ENCODE measurements at places on chromosomes 5 and 9.

DNA sequence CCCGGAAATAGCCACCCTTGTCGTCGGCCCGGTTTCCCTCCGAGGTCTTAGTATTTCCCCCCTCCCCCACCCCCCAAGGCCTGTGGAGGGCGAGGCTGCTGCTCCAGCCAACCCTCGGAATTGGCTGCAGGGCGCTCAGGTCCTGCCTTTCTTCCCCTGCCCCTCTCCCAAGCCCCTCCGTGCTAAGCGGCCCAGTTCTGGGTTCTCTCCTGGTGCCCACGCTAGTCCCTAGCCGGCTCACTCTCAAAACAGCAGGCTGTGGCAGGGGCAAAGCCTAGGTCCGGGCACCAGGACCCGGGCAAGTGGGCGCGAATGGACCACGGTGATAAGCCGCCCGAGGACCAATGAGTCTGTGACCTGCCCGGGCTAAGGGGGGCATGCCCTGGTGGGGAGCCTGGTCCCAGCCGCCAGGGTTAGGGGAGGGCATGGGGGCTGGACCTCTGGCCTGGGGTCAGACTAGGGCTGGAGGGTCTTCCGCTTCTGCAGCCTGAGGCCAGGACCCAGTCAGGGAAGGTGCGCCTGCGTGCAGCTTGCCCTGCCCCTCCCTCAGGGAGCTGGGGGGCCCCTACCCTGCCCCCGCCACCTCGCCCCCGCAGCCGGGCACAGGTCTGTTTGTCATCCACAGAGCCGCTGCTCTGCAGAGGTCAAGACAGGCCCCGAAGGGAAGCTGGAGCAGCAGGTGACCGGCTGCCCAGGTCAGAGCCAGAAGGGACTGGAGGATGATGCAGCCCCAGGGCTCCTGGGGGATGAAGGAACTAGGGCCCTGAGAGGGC is 5.0 kb upstream of the IRX4 start:
- no peak for DNase-seq

DNA sequence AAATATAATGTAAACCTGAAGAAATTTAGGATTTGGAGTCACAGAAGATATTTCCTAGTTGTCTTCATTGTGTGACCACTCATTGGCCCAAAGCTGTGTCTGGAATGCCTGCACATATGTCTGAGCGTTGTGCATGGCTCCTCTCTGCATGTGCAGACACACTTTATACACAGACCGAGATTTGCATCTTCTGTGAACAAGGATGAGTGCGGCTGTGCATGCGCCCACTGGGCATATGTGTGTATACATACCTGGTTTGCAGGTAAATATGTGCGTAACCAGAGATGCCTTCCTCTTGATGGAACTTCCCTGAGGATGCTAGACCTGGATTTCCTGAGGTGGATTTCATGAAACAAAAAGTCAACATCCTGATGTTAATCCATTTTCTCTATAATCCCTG is 19.1 kb downstream of the PHF2 start:
- no peak for DNase-seq

- no peak for DNase-seq
Observed at GRCh38 chr5:73796164-73797131, 170.5 kb downstream of the ARHGEF28 start.

DNA sequence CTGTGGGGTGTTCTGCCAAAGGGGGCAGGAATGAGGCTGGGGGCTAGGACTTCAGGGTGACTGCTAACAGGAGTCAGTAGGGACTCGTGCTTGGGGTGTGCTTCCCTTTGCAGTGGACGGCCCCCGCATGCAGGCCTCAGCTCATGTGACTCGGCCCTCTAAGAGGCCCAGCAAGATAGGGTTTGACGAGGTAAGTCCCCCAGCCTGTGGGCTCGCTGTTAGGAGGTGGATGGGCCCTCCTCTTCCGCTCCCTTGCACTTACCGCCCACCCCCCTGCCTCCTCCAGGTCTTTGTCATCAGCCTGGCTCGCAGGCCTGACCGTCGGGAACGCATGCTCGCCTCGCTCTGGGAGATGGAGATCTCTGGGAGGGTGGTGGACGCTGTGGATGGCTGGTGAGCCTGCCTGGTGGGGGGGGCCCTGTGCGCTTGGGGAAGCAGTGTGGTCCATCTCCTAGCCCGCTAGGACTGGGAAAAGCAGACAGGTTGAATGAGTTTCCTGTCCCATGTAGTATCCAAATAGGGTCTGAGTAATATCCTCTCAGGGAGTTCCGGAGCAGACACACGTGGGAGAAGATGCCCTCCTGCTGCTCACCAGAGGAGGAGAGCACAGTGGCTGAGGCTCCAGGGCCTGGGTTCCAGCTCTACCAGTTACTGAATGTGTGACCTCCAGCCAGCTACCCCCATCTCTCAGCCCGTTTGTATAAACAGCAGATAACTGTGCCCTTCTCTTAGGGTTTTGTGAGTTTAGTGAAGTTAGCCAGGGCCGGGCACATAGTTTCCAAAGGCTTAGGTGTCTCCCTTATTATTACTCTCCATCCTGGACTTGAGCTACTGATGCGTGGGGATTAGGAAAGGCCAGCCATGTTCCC is 8.2 kb downstream of the CERCAM start:
- DNase-seq, result no peak

GRCh38 chr5:176685010-176685409 is 37.7 kb downstream of the TSPAN17 start:
- no peak for DNase-seq

- DNase-seq, result no peak
Observed at GRCh38 chr9:121261107-121261460, 6.9 kb upstream of the GSN start.

DNA sequence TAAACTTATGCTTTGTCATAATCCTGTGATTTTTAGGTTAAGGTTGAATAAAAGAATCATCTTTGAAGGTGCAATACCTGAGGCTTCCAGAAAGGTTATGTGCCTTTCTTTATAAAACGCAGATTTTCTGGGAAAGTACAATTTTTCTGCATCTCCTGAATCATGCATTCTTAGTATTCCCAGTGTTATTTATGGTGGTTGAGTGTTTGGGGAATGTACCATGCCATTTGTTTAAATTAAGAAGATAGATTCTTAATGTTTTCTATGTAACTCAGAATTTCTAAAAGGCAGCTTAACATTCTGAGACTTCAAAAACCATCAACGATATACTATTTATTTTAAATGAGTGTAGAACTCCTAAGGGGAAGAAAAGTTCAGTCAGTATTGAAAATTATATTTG is 108.1 kb upstream of the FBN2 start:
- DNase-seq, result no peak

DNA sequence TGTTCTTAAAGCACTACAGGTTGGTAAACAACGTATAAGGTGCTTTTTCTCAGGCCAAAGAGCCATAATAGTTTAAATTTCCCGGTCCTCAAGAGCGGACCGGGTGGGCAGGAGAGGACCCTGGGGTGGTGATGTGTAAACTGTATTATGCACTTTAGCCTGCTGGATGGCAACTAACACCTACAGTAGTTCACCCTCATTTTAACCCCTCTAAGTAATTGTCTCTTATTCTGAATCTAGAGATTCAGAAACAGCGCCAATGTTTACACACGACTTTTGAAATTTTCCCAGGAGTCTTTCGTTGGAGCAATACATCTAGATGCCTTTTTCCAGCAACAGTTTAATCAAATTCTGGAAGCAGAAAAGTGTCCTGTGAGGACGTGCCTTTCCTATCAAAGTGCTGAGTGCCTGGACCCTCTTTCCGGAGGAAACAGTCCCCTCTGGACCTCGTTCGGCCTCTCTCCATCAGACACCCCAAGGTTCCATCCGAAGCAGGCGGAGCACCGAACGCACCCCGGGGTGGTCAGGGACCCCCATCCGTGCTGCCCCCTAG is 676 bp upstream of the OCLN start:
- DNase-seq, result no peak

DNA sequence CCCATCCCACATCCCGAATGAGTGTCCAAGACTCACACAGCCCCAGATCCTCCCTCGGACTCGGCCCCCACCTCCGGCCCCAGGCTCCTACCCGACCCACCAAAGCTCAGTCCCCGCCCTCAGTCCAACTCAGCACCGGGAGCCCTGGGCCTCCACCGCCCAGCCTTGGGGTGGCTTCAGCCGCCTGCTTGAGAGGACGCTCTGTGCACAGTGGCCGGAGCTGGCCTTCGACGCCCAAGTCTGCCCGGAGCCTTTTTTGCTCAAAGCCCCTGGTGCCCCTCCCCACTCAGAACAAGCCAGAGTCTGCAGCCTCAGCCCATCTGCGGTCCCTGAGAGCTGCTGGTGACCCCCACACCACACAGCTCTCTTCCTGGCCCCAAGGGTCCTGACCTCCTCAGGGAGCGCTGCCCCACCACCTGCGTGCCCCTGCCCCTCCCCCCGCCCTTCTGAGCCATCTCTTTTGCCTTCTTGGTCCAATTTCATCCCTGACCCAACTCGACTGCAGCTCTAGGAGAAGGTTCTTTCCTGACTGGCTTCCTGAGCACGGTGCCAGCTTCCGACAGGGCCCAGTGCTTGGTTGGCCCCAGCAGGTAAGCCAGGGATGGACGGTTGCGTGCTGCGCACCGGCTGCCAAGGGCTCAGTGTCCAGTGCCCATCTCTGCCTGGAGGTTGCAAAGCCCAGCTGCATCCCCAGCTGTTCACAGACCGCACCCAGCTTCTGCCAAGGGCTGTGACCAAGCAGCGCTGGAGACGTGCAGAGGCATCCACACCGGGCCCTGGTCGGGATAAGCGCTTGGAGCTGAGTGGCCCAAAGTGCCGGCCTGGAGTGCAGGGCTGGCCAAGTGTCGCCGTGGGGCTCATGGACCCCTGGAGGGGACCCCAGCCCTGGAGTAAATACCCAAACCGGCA is 27.7 kb upstream of the NSMF start:
- DNase-seq, result no peak

All from activated naive CD4-positive, alpha-beta T cell (primary cell).